ENCODE measurements at places on chromosomes 2 and 18.

- no peak for DNase-seq
These were observed 52.1 kb downstream of the PSTPIP2 start for GRCh38 chr18:46019936-46020335.

GRCh38 chr2:128379021-128380015, 60.6 kb upstream of the HS6ST1 start:
- no peak for DNase-seq

- DNase-seq = no peak
These were observed 127.1 kb downstream of the CERS6 start for GRCh38 chr2:168583064-168583709.

GRCh38 chr2:165837122-165837521, 43.1 kb upstream of the GALNT3 start:
- no peak for DNase-seq

GRCh38 chr2:29329899-29330298, 214.7 kb downstream of the CLIP4 start:
- DNase-seq = no peak

DNA sequence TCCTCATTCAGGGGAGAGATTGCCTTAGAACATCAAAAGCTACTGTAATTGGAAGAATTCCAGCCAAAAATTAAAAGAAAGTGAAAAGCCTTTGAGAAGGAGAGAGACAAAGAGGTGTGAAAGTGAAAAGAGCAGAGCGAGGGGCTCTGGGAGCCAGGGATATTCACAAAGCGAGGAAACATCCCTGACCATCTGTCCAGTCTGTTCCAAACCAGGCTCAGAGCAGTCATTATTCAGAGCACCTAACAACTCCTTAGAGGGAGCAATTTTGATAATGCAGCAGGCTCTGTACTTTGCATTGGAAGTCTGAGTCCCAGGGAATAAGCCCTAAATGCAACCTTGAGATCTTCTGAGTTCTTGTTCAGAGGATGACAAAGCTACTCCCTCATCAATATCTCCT, 119.1 kb upstream of the LYPD1 start:
- no peak for DNase-seq

GRCh38 chr2:120526047-120526562, 180.2 kb downstream of the INHBB start:
- DNase-seq = no peak

- no peak for DNase-seq
These were observed 4.3 kb downstream of the SOCS6 start for GRCh38 chr18:70293166-70293565.

DNA sequence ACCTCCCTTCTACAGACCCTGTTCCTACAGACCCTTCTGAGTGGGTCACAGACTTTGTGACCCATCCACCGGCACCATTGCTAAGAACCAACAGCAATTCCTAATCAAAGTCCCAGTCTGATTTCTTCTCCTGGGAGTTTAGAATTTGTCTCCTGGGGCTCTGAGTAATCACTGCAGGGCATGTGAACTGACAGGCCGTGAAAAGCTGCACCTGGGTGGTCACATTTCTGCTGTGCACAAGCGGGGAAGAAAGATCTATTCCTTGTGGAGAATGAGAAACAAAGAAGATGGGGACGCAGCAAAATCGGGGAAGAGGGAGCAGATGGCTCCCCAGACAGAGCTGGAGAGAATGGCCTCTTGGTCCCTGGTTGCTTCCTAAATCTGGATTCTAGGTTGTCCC, 151.0 kb downstream of the ARL4C start:
- no peak for DNase-seq

DNA sequence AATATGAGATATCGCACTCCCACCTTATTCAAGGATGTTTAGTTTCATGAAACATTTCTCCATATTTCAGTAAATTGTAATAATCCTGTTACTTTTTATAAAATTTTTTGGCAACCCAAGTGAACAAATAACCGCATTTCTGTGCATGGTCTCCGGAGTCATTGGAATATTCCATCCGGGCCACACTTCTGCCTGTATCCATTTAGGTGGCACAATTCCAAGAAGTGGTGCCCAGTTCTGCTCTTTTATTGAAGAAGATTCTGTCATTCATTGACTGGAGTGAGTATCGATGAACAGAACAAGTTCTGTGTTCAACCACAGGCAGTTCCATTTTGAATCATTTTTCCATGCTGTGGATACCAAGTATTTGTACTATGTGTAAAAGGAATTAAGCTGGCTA, 26.6 kb upstream of the ICOS start:
- no peak for DNase-seq

DNA sequence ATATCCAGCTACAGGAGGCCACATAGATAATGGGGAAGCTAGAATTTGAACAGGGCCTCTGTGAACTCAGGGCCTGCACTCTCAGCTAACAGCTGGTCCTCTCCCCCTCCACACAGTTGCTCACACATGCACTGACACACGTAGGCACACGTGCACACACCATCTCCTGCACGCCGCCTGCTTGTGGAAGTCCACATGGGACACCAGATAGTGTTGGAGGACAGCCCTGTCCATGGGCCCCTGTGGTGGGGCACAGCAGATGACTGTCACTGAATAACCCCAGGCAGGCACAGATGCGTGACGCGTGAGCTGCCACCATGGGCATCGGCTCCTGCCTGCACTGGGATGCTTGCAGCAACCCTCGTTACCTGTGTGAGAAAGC, 52.9 kb downstream of the ADI1 start:
- DNase-seq = no peak

DNA sequence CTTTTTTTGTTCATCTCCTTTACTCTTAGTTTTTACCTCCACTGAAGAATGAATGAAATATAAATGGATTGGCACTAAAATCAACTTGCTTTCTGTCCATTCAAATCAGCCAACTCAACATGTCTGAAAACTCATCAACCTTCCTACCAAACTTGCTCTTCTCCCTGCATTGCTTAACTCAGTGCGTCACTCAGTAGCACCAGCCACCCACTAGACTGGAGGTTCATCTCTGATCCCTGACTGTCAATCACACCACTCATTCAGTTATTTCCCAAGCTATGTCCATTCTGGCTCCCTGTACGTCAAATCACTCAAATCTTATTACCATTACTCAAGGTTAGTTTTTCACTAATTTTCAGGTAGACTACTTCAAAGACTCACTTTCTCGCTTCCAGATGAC, 75.2 kb upstream of the RBMS1 start:
- DNase-seq = no peak

- no peak for DNase-seq
These were observed 36.7 kb downstream of the EMX1 start for GRCh38 chr2:72953976-72954375.

DNA sequence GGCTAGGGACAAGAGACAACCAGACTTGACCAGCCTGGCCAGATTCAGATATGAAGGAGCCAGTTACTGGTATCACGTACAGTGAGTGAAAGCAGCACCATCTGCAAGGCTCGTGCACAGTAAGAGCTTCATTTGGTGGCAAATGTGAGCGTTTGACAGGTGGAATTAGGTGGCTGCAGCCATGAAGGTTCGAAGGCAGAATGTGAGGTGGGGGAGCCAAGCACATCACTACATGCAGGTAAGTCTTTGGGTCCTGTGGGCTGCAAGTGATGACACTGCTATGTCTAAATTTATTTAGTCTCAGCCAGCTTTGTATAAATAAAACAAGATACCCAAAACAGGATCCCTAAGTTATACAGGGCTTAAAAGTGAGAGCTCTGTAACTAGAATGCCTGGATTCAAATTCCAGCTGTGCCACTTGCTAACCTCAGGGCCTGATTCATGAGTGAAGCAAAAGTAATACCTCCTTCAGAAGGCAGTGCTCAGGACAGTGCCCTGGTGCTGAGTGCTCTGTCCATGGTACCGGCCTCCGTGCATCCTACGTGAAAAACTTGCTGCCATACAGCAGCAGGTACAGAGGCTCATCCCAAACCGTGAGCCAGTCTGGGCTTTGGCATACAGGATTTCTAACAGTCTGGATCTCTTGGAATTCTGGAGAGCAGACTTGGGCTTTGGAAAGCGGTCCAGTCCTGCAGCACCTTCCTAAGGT, 18.6 kb downstream of the DDX18 start:
- no peak for DNase-seq

DNA sequence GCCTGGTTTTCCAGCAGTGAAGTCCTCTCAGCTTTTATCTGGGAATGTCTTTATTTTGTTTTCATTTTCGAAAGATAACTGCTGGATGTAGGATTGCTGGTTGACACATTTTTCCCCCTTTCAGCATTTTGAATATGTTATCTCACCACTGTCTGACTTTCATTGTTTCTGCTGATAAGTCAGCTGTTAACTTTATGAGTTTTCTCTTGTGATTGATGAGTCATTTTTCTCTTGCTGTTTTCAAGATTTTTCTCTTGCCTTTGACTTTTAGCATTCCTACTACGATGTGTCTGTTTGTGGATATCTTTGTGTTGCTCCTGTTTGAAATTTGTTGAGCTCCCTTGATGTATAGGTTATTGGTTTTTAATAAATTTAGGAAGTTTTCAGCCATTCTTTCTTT, 85.5 kb downstream of the AGPS start:
- no peak for DNase-seq

GRCh38 chr2:158725441-158725891, 69.7 kb upstream of the DAPL1 start:
- DNase-seq = no peak

DNA sequence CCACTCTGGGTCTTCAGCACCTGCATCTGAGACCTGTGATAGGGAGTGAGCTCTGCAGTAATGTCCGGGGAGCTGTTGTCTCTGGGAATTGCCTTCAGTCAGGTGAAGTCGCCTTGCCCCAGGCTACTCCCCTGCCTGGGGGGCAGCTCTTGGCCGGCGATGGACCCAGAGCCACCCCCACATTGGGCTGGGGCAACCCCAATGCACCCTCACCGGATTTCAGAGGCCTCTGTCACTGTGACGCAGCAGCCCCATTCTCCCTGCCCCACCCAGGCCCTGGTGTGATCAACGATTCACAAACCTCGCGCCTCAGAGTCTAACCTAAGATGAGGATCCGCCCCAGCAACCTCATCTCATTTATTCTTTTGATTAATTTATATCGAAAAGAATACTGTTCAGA, 303.6 kb downstream of the NDUFA10 start:
- DNase-seq = no peak

DNA sequence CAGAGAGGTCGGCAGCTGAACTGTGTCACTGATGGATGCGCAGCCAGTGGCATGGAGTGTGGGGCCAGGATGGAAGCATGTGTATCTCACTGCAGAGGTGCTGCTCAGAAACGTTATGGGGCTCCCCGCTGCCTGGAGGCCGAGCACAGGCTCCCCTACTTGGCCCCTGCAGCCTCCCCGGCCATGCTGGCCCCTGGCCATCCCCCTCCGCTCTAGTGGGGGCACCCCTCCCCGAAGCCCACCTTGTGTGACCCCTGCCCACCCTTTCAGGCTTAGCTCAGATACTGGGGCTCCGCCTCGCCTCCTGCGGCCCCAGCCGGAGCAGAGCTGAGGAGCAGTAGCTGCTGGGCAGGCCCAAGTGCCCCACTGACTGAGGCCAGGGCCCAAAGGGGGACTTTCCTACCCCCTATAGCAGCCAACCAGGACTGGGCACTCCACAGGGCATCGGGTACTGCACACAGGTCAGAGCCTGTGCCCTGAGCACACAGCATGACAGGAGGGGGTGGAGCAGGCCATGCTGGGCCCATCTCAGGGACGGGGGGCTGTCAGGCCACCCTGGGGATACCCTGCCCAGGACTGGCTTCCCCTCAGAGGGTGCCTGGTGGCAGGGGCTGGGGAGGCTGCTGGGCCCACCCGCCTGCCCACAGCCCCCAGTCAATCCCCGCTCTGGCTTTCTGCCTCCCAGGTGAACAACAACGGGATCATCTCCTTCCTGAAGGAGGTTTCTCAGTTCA, 31.3 kb downstream of the SNED1 start:
- DNase-seq = no peak

DNA sequence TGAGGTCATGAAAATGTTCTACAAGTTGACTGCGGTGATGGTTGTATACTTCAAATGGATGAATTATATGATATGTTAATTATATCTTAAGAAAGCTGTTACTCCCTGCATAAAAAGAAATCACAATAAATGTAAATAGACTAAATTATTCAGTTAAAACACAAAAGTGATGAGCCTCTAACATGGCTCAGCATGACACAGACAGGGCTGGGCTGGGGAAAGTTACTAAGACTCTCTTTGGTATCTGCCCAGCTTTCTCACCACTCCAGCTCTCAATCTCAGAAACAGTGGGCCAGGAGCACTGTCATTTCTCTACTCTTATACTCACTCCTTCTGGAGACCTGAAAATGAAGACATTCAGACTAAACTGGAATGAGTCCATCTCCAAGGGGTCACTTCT, 3.5 kb downstream of the CYP27C1 start:
- no peak for DNase-seq

- DNase-seq = no peak
These were observed 28.0 kb upstream of the PMAIP1 start for GRCh38 chr18:59871711-59872362.

DNA sequence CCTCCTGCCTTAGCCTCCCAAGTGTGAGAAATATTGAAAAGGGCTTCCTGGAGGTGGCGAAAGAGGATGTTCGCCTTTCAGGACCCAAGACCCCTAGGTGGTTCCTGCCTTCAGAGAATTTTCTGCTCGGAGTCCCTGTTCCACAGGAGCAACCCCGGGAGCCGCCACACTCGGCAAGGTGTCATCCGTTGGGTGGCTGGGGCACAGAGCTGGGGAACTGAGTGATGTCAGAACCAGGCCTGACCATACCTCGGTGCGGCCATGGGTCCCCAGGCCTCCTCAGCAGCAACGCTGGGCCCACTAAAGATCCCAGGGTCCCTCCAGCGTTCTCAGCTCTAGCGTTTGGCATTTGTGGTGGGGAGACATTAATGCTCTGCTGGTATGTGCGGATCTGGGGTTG, 23.7 kb upstream of the TAF1B start:
- DNase-seq = no peak

GRCh38 chr18:26506012-26506411, 42.3 kb downstream of the KCTD1 start:
- no peak for DNase-seq

DNA sequence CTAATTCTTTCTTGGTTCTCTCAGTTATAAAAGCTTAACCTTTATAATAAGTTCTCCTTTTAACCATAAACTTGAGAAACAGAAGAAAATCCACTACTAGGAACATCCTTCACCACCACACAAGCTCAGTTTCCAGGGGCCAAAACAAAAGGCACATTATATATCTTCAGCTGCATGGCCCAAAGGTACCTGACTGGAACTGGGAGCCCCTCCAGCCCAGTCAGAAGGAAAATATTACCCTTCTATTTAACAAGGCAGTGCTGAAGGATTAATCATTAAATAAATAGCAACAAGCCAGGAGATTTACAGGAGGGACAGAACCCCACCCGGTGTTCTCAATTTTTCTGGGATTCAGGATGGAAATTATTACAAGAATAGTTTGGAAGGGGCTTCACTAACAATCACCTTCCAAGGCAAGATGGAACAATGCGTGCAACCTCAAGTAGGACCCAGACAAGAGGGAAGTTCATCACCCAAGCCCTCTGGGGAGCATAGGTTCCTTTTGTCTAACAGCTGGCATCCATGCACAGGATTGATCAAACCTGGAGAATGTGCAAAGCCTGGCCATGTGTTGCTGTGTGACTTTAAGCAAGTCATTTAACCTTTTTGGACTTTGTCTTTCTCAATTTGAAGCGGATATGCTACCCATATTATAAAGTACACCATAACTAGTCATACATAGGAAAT, 159.6 kb upstream of the SETBP1 start:
- no peak for DNase-seq

- DNase-seq = no peak
These were observed 608.3 kb downstream of the ERBB4 start for GRCh38 chr2:211930331-211930730.

- no peak for DNase-seq
These were observed 205.7 kb downstream of the AGAP1 start for GRCh38 chr2:235699576-235699975.

- no peak for DNase-seq
These were observed 61.9 kb upstream of the PSMD14 start for GRCh38 chr2:161246281-161246680.
